Stimulated activated CD4-positive, alpha-beta T cell treated with anti-CD3 and anti-CD28 coated beads, TNF-alpha, amount 100 ng/mL, for 48 hours (primary cell): ENCODE measurements at places on chromosomes 12 and 14.

DNA sequence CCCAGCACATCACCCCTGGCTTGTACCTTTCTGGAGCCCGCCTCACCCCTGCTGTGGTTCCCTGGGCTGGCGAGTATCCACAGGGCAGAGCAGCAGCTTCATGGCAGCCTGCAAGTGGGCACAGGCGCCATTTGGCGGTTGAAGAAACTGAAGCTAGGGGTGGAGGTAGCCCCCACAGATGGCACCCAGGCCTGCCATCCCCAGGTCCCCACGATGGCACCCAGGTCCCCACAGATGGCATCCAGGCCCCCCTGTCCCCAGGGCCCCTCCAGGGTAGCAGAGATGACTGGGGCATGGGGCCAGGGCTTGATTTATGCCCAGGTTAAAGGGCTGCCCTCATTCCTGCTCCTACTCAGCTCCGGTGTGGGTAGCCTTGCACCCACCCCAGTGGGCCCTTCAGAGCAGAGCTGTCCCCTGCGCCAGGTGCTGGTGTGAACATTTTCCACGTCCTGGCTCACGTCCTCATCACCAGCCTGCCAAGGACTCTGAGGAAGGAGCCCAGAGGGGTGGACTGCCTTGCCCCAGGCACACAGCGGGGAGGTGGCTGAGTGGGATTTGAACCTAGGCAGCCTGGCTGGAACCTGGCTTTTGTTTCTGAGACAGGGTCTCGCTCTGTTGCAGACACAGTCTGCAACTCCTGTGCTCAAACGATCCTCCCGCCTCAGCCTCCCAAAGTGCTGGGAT is 8.7 kb downstream of the MMP17 start:
- no peak for DNase-seq

- DNase-seq = no peak
Measured at GRCh38 chr14:33676135-33676566, 274.7 kb downstream of the EGLN3 start.

DNA sequence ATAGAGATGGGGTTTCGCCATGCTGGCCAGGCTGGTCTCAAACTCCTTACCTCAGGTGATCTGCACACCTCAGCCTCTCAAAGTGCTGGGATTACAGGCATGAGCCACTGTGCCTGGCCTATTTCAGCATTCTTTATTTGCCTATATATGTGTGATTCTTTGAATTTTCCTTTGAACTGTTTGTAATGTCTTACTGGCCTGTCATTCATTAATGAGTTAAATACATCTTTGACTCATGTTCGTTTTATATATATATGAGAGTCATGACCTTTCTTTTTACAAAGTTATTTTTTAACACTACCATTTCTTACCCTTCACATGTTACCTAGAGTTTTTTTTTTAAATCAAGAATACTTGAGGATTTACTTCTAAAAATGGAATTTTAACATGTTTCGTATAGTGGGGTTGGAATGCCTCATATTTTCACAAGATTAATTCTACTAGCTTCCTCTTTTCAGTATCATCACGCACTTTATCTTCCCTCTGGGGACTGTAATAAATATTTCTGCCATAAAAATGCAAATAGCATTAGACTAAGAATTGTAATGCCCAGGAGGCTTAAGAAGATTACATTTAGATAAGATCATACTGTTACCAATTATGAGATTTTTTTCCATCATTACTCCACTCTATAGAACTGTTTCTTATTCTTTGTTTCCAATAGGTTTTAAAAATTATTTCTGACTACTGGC is 66.7 kb downstream of the NTN4 start:
- DNase-seq = no peak

GRCh38 chr14:64835431-64835830 is 44.3 kb downstream of the SPTB start:
- no peak for DNase-seq

DNA sequence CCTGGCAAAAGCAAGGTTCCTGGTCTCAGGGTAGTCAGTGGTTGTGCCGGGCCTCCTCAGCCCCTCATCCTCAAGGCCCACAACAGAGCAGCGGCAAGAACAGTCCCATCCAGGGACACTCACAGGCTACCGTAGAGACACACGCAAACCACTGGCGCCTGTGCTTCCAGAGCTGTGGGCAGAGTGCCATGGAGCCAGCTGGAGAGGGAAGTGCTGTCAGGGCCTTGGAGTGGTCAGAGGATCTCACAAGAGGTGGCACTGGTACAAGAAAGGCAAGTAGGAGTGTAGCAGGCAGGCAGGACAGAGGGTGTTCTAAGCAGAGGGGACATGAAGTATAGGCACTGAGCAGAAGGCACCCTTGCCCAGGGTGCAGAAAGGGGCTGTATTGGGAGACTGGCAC is 34.6 kb downstream of the ANKRD9 start:
- no peak for DNase-seq

GRCh38 chr12:2826721-2827515 is 7.9 kb downstream of the NRIP2 start:
- no peak for DNase-seq
